ENCODE measurements at places on chromosomes 13 and 19.

DNA sequence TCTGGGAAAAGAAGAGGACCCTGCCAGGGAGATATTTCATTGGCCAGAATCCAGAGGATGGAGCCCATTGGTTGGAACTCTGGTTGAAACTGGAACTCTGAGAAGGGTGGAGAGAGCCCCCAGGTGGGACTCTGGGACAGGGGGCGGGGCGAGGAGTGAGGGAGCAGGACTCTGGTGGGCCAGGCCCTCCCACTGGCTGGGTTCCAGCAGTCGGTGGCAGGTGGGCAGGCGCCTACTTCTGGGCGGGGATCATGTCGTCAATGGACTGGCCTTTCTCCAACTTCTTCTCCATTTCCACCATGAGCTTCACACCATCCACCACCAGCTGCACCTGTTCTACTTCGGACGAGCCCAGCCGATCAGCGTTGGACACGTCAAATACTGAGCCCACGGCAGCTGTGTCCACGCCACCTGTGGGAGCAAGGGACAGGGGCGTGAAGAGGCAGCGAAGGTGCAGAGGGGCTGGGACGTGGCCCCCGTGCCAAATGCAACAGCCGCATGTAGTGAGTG is 16.1 kb downstream of the CKM start:
- no peak for DNase-seq

DNA sequence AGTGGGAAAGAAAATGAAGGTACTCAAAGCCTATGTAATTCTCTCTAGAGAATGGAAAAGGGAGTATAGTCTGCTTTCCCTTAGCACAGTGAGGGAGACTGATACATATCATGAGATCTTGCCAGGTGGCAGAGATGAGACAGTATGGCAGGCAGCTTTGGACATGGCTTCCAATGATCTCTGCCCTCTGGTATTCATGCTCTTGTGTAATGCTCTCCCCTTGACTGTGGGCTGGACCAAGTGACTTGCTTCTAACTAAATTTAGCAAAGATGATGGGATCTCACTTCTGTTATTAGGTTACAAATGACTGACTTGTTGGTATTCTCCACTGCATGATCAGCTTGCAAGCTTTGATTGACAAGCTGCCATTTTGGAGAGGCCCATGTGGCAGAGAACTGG is 10.2 kb downstream of the ZNF132 start:
- no peak for DNase-seq

DNA sequence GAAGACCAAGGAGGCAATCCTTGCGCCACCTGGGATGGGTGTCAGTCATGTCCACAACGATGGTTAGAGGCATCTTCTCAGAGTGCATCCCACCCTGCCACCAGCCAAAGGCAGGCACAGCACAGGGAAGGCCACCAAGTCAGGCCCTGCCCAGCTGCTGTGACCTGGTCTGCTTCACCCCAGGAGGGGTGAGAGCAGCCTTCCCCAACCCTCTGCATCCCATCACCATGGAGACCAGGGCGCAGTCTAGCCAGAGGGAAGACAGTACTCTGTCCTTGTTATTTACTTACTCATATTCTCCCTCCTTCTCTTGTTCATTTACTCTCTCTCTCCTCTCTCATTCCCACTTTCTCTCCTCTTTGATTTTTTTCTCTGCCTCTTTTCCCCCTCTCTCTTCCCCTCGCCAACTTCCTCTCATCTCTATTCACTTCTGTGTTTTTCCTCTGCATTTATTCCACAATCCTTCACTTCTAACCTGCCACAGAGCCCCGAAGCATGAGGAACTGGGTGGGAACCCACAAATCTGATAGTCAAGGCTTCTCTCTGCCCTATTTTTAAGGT is 749.4 kb downstream of the UQCRFS1 start:
- DNase-seq = no peak

GRCh38 chr13:40697711-40698110 is 31.3 kb upstream of the FOXO1 start:
- DNase-seq = no peak

DNA sequence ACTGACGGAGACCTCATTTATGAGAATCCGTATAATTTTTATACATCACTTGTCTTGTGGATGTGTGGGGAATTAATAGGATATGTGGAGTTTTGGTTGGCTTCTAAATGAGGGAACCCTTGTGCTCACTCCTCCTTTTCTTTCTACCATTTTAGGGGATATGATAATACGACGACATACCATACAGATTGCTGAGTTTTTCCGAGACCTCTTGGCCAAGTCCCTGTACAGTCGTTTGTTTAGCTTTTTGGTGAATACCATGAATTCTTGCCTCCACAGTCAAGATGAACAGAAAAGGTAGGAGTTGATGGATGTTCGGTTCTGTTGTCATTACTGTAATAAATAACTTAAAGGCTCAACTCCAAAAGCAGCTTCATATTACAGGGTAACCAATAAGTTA is 335.2 kb downstream of the MYO16 start:
- DNase-seq = no peak

- DNase-seq = no peak
These were observed 64.5 kb upstream of the SLC10A2 start for GRCh38 chr13:103130681-103131210.

GRCh38 chr13:99540530-99540929 is 39.3 kb downstream of the TM9SF2 start:
- DNase-seq = no peak

DNA sequence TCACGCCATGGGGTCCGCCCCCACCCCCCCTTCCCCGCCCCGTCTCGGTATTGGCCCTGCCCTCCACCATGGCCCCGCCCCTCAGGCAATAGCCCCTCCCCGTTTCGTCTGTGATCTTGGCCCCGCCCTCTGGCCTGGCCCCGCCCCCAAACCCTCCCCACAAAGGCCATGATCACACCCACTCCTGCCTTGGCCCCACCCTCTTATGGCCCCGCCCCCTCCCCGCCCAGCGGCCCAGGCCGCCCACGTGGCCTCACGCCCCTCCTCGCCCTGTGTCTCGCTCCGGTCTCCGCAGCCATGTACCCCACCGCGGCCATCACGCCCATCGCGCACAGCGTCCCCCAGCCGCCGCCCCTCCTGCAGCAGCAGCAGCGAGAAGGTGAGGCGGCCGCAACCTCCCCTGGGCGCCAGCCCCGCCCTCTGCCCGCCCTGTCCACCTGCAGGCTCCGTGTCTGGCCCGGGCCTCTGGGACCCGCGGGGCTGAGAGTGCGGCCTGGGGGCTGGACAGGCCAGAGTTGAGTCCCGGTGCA is 61.3 kb downstream of the CELF5 start:
- peak; percentile 89 for DNase-seq

DNA sequence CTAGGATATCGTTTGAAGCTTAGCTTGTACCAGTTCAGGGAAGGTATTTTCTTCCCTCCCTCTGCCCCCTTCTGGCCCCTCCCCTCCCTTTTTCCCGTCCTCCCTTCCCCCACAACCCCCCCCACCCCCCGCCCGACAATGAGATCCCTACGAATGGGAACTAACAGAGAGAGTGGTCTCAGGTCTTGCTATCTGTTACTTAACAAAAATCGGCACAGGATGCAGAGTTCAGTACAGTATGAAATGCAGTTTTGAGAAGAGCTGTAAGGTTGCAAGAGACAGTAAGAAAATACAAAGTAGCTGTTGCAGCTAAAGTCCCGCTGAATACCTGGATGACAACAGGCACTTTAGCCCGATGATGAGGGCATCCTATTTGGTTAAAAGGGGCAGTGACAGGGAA is 3.1 kb upstream of the DACH1 start:
- DNase-seq = no peak

DNA sequence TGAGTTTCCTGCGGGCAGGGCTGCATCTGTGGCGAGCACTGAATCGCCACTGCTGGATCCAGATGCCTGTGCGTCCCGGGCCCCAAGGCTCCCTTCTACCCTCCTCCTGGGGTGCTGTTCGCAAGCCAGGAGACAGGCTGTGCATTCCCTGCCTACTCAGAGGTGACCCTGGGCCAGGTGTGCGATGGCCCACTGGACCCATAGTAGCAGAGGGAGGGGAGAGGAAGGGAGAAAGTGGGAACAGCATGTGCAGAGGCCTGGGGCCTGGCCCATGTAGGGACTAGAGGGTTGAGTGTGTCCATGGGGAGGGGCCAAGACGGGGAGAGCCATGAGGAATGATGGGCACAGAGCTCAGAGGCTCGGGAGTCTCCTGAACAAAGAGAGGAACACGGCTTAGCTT is 27.3 kb downstream of the CARM1 start:
- no peak for DNase-seq

DNA sequence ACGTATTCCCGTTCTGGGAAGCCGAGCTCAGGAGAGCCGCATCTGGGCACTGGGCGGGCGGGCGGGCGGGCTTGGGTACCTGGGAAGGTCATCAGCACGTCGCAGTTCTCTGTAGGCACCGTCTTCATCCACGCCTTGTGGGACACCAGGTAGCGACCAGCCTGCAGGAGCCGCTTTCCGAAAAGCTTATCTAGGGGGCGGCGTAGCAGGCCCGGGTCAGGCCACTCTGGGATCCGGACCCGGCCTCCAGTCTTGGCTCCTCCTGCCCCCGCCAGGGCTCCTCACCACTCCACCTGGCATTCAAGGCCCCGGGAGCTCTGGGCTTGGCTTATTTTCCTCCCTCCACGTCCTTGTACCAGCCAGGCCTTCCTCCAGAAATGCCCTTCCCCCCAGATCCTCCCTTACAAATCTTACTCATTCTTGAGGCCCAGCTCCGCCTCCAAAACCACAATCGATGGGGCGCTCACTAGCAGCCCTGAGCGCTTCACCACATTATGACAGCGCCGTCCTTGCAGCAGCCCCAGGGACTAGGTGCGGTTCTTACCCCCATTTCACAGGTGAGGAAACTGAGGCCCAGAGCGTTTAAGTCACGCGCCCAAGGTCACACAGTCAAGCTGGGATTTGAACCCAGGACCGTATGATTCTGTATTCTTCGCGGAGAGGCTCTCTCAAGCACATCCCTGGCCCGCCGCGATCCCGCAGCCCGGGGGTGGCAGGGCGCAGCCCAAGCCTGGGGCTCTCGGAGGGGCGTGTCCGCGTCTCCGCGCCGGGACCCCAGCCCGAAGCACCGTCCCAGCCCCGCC is 843 bp downstream of the ANO8 start:
- peak; percentile 90 for DNase-seq

- DNase-seq = no peak
These were observed 53.9 kb downstream of the RXFP2 start for GRCh38 chr13:31793246-31793645.

- no peak for DNase-seq
These were observed 71.2 kb downstream of the GNG7 start for GRCh38 chr19:2631213-2631821.

DNA sequence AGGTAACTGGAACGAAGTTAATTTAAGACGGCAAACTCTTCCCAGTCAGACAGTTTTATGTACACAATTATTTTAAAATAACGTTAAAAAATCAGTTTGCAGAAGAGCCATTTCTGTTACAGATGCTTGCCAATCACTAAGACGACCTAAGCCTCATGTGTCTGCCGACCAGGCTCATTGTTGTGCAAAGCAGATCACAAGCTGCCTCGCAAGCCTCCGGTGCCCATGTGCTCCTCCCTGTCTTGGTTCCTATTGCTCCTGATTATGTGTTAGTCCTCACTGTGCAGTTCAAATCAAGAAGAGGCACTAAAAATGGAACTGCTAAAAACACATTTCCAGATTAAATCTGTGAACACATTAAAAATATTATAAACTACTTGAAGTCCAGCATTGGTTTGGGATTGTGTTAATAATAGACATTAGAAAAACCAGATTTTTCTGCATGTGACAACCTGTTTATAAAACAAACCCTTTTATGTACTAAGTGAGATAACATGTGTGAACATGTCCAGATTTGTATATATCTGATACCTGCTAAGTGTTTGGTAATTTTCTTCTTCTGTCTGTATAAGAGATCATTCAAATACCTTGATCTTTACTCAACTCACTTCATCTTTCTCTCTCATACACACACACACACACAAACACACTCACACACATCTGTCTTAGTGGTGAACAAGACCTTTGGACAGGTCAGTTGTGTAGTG is 81.9 kb upstream of the SLC15A1 start:
- no peak for DNase-seq

- no peak for DNase-seq
These were observed 612.1 kb downstream of the TBC1D4 start for GRCh38 chr13:74869846-74870245.

- peak; percentile 29 for DNase-seq
These were observed 217.0 kb upstream of the OBI1 start for GRCh38 chr13:78875792-78876580.

- no peak for DNase-seq
These were observed 99.2 kb upstream of the KLF5 start for GRCh38 chr13:72959643-72960042.

GRCh38 chr13:102902789-102903347 is 57.0 kb downstream of the ERCC5 start:
- no peak for DNase-seq

DNA sequence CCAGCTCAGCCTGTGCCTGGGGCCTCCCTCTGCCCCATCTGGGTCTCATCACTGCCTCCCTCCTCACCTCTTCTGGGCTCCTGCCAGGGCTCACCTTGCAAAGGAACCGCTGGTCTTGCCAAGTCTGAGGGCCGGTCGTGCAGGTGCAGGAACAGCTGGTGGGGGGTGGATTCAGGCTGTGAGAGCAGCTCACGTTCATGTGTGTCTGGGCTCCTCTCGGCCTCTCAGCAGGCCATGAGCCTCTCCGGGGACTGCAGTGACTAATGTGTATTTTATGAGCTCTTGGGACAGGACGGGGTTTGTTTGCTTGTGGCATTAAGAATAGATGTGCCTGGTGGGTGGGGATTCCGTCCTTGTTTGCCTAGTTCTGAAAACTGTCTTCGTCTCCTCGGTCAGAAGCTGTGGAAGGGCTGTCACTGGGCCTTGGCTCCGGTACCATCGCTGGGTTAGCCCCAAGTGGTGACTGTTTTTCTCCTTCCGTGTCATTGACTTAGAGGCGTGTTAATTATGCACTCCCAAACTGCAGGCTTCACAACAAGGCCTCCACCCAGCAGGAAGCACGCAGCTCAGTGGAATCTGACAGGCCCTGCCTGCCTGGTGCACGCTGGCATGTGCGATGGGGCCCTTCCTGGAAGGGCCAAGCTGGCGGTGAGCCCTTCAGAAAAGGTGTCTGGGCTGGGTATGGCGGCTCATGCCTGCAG is 77.6 kb downstream of the KDM4B start:
- DNase-seq = no peak

DNA sequence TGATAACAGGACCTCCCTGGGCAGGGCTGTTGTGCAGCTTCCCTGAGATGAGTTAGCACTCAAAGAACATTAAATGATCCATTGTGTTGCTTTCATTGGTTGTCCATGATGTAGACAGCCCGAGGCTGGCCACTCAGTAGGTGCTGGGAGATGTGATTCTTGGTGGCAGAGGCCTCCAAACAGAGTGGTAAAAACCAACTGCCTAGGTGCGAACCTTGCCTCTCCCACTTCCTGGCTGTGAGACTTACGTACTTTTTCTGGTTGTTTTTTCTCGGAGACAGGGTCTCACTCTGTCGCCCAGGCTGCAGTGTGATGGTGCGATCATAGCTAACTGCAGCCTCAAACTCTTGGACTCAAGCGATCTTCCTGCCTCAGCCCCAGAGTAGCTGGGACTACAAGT is 6.2 kb downstream of the SARS2 start:
- no peak for DNase-seq

DNA sequence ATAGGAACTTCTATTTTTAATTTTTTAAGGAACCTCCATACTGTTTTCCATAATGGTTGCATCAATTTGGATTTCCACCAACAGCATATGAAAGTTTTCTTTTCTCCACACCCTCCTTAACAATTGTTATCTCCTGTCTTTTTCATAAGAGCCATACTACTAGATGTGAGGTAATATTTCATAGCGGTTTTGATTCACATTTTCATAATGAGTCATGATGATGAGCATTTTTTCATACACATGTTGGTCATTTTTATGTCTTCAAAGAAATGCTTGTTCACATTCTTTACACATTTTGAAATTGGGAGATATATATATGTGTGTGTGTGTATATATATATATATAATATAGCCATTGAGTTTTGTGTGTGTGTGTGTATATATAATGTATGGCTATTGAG is 420.3 kb upstream of the PCDH9 start:
- DNase-seq = no peak

Data from activated CD4-positive, alpha-beta T cell treated with anti-CD3 and anti-CD28 coated beads for 36 hours (primary cell).